HCT116 (cell line): ENCODE measurements at places on chromosomes 4 and X. TPM values are rescaled to one million over a fixed set of nuclear protein-coding genes. Genes with fewer than 3 reads are reported as not detected.

DNA sequence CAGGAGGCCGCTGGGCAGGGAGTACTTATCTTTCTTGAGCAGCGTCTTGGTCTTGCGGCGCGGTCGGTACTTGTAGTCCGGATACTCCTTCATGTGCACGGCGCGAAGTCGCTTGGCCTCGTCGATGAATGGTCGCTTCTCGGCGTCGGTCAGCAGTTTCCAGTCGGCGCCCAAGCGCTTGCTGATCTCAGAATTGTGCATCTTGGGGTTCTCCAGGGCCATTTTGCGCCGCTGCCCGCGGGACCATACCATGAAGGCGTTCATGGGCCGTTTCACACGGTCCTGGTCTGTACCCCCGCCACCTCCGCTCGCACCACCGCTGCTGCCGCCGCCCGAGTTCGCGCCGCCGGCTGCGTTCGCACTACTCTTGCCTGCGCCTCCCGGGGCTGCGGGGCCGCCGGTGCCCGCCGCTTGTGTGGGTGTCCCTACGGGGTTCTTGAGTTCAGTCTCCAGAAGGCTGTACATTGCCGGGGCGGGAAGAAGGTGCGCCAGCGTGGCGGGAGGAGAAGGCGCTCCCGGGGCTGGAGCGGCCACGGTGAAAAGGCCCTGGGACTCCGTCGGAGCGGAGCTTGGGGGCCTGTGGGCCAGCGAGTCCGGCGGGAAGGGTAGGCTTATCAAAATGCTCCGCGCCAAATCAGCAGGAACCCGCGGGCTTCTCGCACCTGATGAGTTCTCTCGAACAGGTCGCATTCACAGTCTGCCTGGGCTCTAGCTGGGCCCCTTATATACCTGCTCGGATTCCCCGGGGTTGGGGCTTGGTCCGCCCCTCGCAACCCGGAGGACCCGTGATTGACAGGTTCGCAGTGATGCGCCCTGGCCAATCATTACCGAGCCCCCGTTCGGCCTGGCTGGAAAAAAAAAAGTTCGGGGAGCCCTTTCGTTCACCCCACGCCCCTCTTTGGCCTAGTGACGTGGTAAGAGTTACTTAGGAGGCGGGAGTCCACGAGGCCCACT, at the start of gene SOX3:
Gene SOX3 (minus strand): TSS at position 699 of the 954 bp plus-strand sequence. CDS start 9 bp downstream, at position 690.
- H3K4me3 ChIP-seq = no peak within 1 kb of the TSS
- no peaks in the 10 kb centered on the region for H3K27me3 ChIP-seq
- no peaks in the 10 kb centered on the region for H3K36me3 ChIP-seq
- DNase-seq = no peak
- no peak within 1 kb of the TSS for H3K27ac ChIP-seq

DNA sequence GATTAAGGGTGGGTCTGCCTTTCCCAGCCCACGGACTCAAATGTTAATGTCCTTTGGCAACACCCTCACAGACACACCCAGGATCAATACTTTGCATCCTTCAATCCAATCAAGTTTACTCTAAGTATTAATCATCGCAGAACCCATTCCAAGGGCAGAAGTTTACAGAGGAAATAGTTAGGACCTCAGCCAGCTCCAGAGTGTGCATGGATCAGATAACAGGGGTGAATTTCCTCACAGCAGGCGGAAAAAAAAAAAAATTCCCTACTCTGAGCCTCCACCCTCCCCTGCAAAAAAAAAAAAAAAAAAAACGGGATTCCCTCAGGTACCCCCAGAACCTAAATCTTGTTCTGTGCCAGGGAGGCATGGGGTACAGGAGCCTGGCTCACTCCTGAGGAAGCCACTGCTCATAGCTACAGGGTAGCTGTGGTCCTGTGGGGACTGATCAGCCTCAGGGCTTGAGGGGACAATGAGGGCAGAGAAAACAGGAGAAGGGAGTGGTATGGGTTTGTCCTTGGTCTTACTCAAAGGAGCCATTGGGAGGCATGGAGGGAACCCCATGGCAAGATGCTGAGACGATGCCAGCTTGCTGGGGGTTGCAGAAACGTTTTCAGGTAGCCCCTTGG, 113.0 kb downstream of the DHRSX start:
- H3K36me3 ChIP-seq = no peaks in the 10 kb centered on the region
- H3K4me3 ChIP-seq = peak overlapping the region; percentile 25; the same call in 1 of the 2 replicates
- H3K27me3 ChIP-seq = no peaks in the 10 kb centered on the region
- no peak for DNase-seq
- H3K4me1 ChIP-seq = peaks cover 82% of the 10 kb centered on the region

Gene TCP11X2
- not detected for total RNA-seq

Gene GABRB1
- not detected for total RNA-seq

Gene CXXC4
- total RNA-seq = 0.54 TPM

Gene POU3F4
- total RNA-seq = not detected

Gene ZNF141
- total RNA-seq = 0.17 TPM

Gene CLGN
- total RNA-seq = 1.4 TPM

Gene CYP4V2
- total RNA-seq = 8.6 TPM
